Stimulated activated CD8-positive, alpha-beta memory T cell treated with anti-CD3 and anti-CD28 coated beads, Interleukin-4, amount 100 ng/mL, for 1 hour (primary cell): ENCODE measurements at places on chromosomes 4 and X.

DNA sequence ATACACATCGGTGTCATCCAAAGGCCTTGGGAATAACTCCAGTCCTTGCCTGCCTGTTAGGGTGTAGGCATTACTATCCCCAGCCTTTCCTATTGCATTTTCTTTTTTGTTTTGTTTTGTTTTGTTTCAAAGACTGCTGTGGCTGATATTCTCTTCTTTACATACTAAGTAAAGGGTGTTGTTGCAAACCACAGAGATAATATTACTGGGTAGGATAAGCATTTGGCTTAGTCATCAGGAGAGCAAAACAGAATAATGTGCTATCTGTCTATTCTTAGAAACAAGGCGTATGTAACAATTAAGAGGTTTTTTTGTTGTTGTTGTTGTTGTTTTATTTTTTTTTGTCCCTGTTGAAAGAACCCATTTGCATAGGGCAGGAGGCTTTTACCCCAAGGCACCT, 41.8 kb downstream of the UGT2B28 start:
- no peak for DNase-seq

DNA sequence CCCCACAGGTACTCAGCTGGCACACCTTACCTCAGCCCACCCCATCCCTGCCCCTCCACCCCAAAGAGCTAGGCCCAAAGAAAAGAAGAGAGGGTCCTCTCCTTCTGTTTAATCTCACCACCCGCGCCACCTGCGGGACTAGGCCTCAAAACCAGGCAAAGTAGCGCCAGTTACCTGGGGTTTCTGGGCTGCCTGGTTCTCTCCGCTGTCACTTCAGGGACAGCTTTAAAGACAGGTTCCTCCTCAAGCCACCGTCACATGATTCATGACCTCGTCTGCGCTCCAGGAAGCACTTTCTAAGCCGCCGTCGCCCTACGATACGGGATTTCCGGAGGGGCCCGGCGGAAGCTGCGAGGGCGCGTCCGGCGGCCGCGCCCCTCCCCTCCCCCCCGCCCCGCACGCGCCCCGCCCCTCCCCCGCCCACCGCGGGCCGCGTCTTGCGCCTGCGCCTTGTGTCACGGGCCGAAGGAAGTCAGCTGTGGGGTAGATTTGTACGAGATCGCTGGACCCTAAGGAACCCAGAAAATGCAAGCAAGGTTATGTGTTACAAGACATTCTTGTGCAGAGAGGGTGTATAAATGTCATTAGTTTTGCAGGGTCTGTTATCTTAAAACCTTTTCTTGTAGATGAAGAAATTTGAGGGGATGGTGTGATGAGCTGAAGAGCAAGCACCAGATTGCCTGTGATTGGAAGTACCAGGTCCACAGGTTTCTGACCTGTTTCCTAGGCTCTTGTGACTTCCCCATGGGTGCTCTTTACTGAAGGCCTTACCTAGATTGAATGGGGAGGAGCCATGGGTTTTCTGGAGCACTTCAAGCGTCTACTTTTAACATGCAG, at the start of gene LAMTOR3:
LAMTOR3 (minus strand) TSS at position 267 of the 837 bp plus-strand sequence. CDS start 464 bp downstream, outside the sequence.
- peak; percentile 83 for DNase-seq

GRCh38 chr4:24482871-24483270, 101.5 kb downstream of the DHX15 start:
- no peak for DNase-seq

DNA sequence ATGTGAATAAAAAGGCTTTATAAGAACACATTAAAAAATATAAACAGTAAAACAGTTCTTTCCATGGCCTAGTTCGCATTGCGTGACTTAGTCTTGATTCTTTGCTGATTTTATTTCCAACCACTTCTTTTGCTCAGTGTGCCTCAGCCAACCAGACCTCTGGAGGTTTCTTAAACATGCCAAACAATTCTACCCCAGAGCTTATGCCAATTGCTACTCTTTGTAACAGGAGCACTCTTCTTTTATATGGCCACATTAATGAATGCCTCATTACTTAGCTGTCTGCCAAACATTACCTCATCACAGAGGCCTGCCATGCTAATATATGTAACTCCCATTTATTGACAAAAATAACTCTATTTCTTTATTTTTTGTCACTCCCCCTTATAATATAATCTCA, 202.3 kb downstream of the NDST4 start:
- DNase-seq: no peak

GRCh38 chr4:52106191-52106590, 55.1 kb downstream of the SPATA18 start:
- no peak for DNase-seq
